Right atrium auricular region (tissue), 2 donors: ENCODE measurements at places on chromosomes 6 and 20. TPM values are rescaled to one million over a fixed set of nuclear protein-coding genes. Genes with fewer than 3 reads are reported as not detected.

GRCh38 chr20:46260936-46261454, 47.3 kb downstream of the CDH22 start:
- no peaks in the 10 kb centered on the region for H3K4me1 ChIP-seq
- no peak overlapping the region for H3K4me3 ChIP-seq
- H3K27ac ChIP-seq = no peak overlapping the region
- no peaks in the 10 kb centered on the region for H3K36me3 ChIP-seq
- H3K27me3 ChIP-seq = no peaks in the 10 kb centered on the region

- no peaks in the 10 kb centered on the region for H3K36me3 ChIP-seq
- H3K27me3 ChIP-seq = no peaks in the 10 kb centered on the region
- no peak for DNase-seq
- H3K27ac ChIP-seq = no peak overlapping the region
- H3K4me3 ChIP-seq = no peak overlapping the region
Observed at GRCh38 chr6:137246791-137247202, 27.6 kb upstream of the IFNGR1 start.

DNA sequence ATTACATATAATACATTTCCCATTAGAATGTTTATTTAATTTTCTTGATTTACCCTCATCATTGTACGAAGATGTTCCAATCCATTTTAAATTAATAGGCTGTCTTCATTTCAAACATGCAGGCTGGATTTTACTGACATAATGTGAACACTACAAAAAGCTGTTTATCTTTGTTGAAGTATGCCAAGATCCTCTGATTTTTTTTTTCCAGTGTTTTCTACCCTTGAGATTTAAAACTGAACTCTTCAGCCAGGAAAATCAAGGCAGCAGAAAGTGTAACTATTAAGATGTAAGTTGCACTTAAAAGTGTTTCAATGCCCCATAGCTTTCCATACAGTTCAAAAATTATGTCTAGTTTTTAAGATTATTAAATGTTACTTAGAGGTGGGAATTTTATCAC, 43.5 kb downstream of the PRKN start:
- no peak overlapping the region for H3K27ac ChIP-seq
- no peaks in the 10 kb centered on the region for H3K27me3 ChIP-seq
- peaks cover 7% of the 10 kb centered on the region for H3K4me1 ChIP-seq
- DNase-seq = no peak

GRCh38 chr6:39657355-39658135, 67.7 kb downstream of the KIF6 start:
- no peaks in the 10 kb centered on the region for H3K27me3 ChIP-seq
- no peak overlapping the region for H3K4me3 ChIP-seq
- H3K36me3 ChIP-seq = no peaks in the 10 kb centered on the region
- H3K4me1 ChIP-seq = no peaks in the 10 kb centered on the region
- DNase-seq = no peak

GRCh38 chr20:51082988-51083387, 60.1 kb upstream of the KCNG1 start:
- H3K4me3 ChIP-seq = no peak overlapping the region
- H3K36me3 ChIP-seq = no peaks in the 10 kb centered on the region
- no peaks in the 10 kb centered on the region for H3K27me3 ChIP-seq
- H3K27ac ChIP-seq = no peak overlapping the region
- H3K4me1 ChIP-seq = no peaks in the 10 kb centered on the region

GRCh38 chr6:21628160-21628559, 34.6 kb downstream of the SOX4 start:
- DNase-seq = no peak
- H3K27ac ChIP-seq = no peak overlapping the region
- no peak overlapping the region for H3K4me3 ChIP-seq
- no peaks in the 10 kb centered on the region for H3K36me3 ChIP-seq
- H3K27me3 ChIP-seq = no peaks in the 10 kb centered on the region
- H3K4me1 ChIP-seq = no peaks in the 10 kb centered on the region

DNA sequence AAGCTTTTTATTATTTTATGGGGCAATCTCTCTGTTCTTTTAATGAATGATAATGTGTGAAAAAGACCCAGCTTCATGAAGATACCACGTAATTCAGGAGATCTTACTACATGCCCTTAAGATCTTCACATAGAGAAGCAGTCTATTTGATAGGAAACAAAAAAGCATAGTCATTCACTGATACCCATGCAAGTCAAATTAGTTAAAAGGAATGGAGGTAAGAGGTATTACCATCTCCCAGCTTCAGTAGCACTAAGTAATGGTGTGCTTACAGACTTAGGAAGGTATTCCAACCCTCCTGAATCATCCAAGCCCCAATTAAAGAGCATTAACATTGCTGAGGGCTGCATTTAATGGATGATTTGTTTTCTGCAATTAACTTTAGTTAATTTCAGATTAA, 364.7 kb downstream of the SYNE1 start:
- H3K4me3 ChIP-seq = no peak overlapping the region
- H3K27me3 ChIP-seq = no peaks in the 10 kb centered on the region
- H3K36me3 ChIP-seq = peaks cover 24% of the 10 kb centered on the region
- peaks cover 56% of the 10 kb centered on the region for H3K4me1 ChIP-seq
- no peak for DNase-seq

DNA sequence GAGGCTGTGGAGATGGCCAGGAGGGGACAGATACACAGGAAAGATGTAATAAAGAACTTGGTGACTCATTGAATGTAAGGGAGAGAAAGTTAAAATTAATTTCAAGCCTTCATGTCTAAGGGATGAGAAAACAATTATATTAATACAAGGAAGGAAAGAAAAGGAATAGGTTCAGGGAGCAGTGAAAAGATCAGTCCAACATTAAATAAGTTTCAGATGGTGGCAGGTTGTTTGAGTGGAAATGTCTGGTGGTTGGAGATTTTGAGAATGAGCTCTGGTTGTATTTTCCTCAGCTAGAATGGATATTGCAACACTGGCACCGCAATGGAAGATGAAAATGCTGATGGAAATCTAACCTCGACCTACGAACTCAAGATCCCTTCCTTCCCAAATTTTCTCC, 304.3 kb downstream of the COL12A1 start:
- no peak overlapping the region for H3K27ac ChIP-seq
- no peak overlapping the region for H3K4me3 ChIP-seq
- DNase-seq = no peak
- no peaks in the 10 kb centered on the region for H3K27me3 ChIP-seq
- no peaks in the 10 kb centered on the region for H3K4me1 ChIP-seq

GRCh38 chr6:31441365-31442267, 38.2 kb downstream of the MICA start:
- H3K4me1 ChIP-seq = no peaks in the 10 kb centered on the region
- peak; percentile 82 for DNase-seq

DNA sequence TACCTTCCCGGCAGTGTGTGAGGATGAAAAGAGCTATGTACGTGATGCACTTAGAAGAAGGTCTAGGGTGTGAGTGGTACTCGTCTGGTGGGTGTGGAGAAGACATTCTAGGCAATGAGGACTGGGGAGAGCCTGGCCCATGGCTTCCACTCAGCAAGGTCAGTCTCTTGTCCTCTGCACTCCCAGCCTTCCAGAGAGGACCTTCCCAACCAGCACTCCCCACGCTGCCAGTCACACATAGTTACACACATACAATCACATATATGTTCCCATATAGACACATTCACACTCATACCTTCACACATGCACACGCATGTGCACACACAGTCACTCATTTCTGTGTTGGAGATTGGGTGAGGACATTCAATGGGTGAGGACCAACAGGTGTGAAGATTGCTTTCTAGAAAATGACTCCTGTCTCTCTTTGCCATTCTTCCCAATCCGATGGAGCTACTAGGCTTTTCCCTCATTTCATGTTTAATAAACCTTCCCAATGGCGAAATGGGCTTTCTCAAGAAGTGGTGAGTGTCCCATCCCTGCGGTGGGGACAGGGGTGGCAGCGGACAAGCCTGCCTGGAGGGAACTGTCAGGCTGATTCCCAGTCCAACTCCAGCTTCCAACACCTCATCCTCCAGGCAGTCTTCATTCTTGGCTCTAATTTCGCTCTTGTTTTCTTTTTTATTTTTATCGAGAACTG, 30.4 kb downstream of the SRSF3 start:
- H3K27ac ChIP-seq = peak overlapping the region; percentile 35
- H3K36me3 ChIP-seq = no peaks in the 10 kb centered on the region
- H3K4me3 ChIP-seq = no peak overlapping the region
- no peaks in the 10 kb centered on the region for H3K4me1 ChIP-seq
- DNase-seq = no peak

GRCh38 chr6:149445095-149445466, 39.7 kb downstream of the ZC3H12D start:
- no peak for DNase-seq
- no peaks in the 10 kb centered on the region for H3K4me1 ChIP-seq
- no peak overlapping the region for H3K27ac ChIP-seq
- no peaks in the 10 kb centered on the region for H3K36me3 ChIP-seq
- H3K27me3 ChIP-seq = no peaks in the 10 kb centered on the region

GRCh38 chr6:4336778-4337442, 201.5 kb upstream of the ECI2 start:
- H3K36me3 ChIP-seq = no peaks in the 10 kb centered on the region
- no peak overlapping the region for H3K4me3 ChIP-seq
- no peak for DNase-seq
- H3K27ac ChIP-seq = no peak overlapping the region

DNA sequence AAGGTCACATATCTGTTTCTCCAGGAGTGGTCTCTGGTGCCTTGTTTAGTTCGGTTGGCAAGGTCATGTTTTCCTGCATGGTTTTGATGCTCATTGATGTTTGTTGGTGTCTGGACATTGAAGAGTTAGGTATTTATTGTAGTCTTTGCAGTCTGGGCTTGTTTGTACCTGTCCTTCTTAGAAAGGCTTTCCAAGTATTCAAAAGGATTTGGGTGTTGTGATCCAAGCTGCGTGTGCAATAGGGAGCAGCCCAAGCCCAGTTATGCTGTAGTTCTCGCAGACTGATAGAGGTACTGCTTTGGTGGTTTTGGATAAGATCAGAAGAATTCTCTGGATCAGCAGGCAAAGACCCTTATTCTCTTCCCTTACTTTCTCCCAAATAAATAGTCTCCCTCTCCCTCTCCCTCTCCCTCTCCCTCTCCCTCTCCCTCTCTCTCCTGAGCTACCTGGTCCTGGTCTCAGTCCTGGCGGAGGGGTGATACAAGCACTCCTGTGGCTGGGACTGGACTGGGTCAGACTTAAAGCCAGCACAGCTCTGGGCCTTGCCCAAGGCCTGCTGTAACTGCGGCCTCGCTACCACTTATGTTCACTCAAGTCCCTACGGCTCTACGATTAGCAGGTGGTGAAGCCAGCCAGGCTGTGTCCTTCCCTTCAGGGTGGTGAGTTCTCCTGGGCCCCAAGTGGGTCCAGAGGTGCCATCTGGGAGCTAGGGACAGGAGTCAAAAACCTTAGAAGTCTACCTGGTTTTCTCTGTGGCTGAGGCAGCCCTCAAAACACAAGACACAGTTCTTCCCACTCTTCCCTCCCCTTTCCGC, 27.3 kb upstream of the GRM4 start:
- H3K4me1 ChIP-seq = no peaks in the 10 kb centered on the region
- DNase-seq = no peak
- H3K27me3 ChIP-seq = no peaks in the 10 kb centered on the region

DNA sequence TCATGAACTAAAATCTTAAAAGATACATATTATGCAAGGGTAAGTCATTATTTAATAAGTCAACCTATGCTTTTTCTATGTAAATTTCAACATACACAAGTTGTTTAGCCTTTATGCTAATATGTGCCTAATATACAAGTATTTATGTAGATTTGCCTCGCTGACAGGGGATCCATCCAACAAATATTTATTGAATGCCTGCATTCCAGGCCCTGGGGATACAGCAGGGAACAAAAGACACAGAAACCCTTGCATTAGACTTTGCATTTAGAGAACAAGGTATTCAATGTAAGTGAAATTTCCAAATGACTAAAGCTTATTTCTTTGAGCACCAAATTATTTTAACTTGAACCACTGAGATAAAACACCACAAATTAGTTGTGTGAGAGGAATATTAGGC, 19.1 kb downstream of the SERINC1 start:
- no peaks in the 10 kb centered on the region for H3K27me3 ChIP-seq
- H3K27ac ChIP-seq = no peak overlapping the region
- no peak overlapping the region for H3K4me3 ChIP-seq
- no peak for DNase-seq
- peaks cover 93% of the 10 kb centered on the region for H3K36me3 ChIP-seq
- H3K4me1 ChIP-seq = no peaks in the 10 kb centered on the region

- no peak overlapping the region for H3K4me3 ChIP-seq
- H3K27ac ChIP-seq = no peak overlapping the region
- no peaks in the 10 kb centered on the region for H3K36me3 ChIP-seq
- no peaks in the 10 kb centered on the region for H3K4me1 ChIP-seq
Observed at GRCh38 chr6:106757722-106758467, 128.5 kb downstream of the QRSL1 start.

DNA sequence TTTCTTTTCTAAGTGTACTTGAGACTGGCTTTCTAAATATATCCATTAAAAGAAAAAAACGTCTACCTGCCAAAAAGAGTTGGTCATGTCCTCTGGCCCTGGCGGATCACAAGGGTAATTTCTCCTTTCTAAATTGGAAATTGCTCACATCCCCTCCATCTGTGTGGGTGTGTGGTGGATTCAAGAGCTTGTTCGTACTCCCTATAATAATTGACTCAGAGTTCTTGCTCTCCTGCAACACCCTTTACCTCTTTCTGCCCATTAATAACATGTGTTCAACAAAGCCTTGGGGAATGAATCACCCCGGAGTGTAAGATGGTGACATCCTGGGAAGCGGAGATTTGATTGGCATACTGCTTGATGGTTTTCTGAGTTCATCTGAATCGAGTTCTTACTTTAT, 263.8 kb downstream of the ALDH8A1 start:
- DNase-seq = no peak
- no peak overlapping the region for H3K27ac ChIP-seq
- no peak overlapping the region for H3K4me3 ChIP-seq
- H3K36me3 ChIP-seq = no peaks in the 10 kb centered on the region

- no peaks in the 10 kb centered on the region for H3K27me3 ChIP-seq
- H3K36me3 ChIP-seq = no peaks in the 10 kb centered on the region
- H3K4me3 ChIP-seq = no peak overlapping the region
Observed at GRCh38 chr20:18802012-18802634, 11.5 kb upstream of the SCP2D1 start.

DNA sequence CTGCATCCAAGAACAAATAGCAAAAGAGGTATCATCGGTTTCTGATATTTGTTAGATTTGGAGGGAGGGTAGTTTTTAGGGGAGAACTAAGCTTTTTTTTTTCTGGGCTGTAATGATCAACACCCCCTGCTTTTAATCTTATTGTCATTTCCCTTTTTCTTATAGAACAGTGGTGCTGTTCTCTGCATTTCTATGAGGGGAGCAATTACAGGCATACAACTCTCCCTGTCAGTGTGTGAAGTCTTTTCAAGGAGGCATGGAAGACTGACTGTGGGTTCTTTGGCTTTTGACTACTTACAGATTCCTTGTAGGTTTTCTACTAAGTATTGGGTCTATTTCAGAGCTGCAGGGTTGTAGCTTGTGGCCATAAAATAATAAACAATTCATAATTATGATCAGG, 632.3 kb downstream of the TFAP2B start:
- H3K4me1 ChIP-seq = no peaks in the 10 kb centered on the region
- no peaks in the 10 kb centered on the region for H3K36me3 ChIP-seq
- no peak for DNase-seq

- no peaks in the 10 kb centered on the region for H3K4me1 ChIP-seq
- no peaks in the 10 kb centered on the region for H3K27me3 ChIP-seq
- H3K36me3 ChIP-seq = no peaks in the 10 kb centered on the region
- DNase-seq = no peak
Observed at GRCh38 chr20:49969234-49969633, 13.5 kb upstream of the SNAI1 start.

Gene PKHD1
- not detected for total RNA-seq

Gene GPLD1
- total RNA-seq = 0.71 TPM

Gene SLC25A27
- total RNA-seq = 7.5 TPM

Gene CENPW
- total RNA-seq = not detected

Gene LYRM2
- total RNA-seq = 18.9 TPM

Gene STMND1
- total RNA-seq = not detected

Gene HLA-G
- total RNA-seq = not detected

Gene C4B
- 241 TPM for total RNA-seq
